ENCODE measurements at places on chromosomes 6 and 20.
A peak's percentile ranks its signal among the peaks of the same experiment; 100 is the strongest.

DNA sequence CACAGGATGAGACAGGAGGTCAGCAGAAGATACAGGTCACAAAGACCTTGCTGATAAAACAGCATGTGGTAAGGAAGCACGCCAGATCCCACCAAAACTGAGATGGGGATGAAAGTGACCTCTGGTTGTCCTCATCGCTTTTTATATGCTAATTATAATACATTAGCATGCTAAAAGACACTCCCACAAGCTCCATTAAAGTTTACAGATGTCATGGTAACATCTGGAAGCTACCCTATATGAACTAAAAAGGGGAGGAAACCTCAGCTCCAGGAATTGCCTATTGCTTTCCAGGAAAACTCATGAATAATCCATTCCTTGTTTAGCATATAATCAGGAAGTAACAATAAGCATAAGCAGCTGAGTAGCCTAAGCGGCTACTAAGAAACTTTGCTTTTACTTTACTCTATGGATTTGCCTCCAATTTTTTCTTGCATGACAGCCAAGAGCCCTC lies 8.4 kb upstream of the RIN2 start:
- DNase-seq, result no peak

DNA sequence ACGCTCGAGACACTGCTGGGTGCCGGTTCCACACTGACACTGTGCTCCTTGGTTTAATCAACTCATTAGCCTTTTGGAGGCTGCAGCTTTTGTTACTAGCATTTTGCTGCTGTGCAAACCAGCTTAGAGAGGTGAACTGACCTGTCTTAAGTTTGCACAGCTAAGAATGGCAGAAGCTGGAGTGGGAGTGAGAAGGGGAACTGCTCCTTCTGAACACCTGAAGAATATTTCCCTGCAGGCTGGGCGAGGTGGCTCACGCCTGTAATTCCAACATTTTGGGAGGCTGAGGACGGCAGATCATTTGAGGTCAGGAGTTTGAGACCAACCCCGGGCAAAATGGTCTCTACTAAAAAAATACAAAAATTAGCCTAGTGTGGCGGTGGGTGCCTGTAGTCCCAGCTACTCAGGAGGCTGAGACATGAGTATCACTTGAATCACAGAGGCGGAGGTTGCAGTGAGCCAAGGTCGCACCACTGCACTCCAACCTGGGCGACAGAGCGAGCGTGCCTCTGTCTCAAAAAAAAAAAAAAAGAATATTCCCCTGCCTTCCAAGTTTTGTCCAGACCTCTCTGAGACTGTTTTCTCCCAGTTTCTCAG lies 5.0 kb downstream of the CEBPB start:
- DNase-seq, result no peak

DNA sequence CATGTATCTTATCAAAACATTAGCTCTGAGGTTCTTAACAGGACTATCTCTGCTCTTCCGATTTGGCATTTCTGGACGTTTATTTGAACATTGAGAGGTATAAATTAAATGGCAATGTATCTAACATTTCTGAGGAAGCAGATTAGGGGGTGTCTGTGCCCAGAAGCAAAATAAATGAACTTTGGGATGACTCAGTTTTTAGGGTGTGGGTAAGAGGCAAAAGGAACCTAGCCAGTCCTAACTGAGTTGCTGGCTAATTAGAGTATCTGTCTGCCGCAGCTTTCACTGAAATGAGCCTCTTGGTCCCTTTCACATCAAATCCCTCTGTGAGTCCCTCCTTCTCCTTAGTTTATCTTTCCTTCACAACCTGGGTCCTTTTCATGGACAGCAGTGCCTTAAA lies 1.1 kb downstream of the RNF144B start:
- no peak for DNase-seq

DNA sequence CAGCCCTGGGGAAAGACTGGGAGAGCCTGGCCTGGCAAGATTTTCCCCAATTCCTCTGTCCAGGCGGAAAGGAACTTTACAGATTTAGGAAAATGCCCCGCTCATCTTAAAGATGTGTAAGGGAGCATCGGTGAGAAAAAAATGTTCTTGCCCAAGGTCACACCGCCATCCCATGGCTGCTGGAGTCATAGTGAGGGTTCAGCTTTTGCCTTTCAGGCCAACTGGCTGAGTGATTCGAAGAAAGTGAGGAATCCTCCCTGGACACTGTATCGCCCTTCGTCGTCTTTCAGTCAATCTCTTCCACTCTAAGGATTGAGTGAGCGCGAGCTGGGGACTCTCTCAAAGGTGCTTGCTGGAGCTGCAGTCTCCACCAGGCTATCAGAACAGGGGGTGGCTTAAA lies 1.4 kb downstream of the WFDC2 start:
- DNase-seq, result peak; percentile 30

- no peak for DNase-seq
Observed at GRCh38 chr6:18277237-18278006, 13.1 kb upstream of the DEK start.

DNA sequence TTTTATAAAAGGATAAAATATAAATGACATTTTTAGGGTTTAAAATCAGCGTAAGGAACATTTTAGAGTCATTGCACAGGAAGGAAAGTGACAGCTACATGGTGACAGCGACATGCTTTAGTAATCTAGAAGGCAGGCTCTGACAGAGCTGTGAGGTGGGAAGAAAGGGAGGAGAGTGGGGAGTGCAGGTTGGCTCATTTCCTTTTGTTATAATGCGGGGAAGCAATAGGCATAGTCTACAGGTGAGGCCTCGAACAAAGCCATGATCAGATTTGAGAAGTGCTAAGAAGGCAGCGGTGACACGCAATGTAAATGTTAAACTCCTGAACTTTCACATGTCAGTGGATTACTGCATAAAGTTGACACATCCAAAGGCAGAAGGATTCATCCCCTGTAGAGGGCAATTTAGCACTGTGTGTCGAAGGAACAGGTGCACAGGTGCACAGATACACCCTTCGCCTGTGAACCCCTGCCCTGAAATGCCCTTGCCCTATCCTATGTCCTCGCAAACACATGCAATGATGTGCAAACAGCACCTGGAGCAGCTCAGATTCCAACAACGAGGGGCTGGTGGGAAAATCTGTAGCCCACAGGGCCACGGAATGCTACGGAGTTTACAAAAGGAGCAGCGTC lies 32.4 kb upstream of the SMOC2 start:
- no peak for DNase-seq

GRCh38 chr6:54916858-54917257 lies 70.3 kb downstream of the FAM83B start:
- no peak for DNase-seq

GRCh38 chr6:42545226-42545773 lies 18.5 kb upstream of the UBR2 start:
- DNase-seq, result no peak

DNA sequence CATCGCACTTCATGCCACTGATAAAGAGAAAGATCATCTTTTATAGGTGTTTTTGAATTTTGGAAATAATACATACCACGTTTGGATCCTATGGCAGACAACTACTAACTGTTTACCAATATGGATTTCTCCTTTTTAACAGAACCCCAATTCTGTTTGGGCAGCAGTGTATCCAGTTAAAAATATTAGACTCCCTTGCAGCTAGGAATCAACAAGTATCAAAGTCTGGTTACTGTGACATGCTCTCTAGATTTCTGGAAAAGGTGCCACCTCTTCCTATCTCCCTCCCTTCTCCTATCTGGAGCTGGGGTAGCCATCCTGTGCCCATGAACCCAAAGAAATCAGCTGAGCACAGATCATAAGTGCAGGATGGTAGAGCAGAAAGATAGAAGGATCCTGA lies 54.1 kb upstream of the DTNBP1 start:
- no peak for DNase-seq

GRCh38 chr20:22160101-22160652 lies 424.2 kb downstream of the FOXA2 start:
- DNase-seq, result no peak

DNA sequence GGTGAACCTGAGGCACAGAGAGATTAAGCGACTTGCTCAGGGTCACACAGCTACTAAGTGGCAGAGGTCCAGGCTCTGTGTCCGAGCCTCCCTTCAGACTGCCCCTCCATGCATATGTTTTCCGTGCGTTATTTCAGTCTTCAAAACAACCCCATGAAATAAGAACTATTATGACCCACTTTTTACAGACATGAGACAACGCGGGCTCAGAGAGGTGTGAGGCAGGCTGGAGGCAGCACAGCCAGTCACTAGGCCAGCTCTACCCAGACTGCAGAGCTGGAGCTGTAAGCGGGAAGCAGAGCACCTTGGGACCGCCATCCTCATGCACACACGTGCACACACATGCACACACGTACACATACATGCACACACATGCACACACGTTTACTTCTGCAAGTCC lies 62.3 kb downstream of the PSMG4 start:
- DNase-seq, result no peak
